Naive thymus-derived CD8-positive, alpha-beta T cell (primary cell): ENCODE measurements at places on chromosomes 16 and 17. TPM values are rescaled to one million over a fixed set of nuclear protein-coding genes. Genes with fewer than 3 reads are reported as not detected.

FBXO39 gene
- polyA plus RNA-seq = not detected

ZSCAN10 gene
- not detected for polyA plus RNA-seq

HAS3 gene
- polyA plus RNA-seq = 0.11 TPM

ATPAF2 gene
- 21.8 TPM for polyA plus RNA-seq

CD300E gene
- not detected for polyA plus RNA-seq

SEZ6L2 gene
- not detected for polyA plus RNA-seq

ZMYND15 gene
- 0.10 TPM for polyA plus RNA-seq

GAST gene
- polyA plus RNA-seq = not detected

JPH3 gene
- polyA plus RNA-seq = 0.09 TPM

KRT13 gene
- not detected for polyA plus RNA-seq

XYLT1 gene
- 1.4 TPM for polyA plus RNA-seq

SOX15 gene
- not detected for polyA plus RNA-seq

LCAT gene
- polyA plus RNA-seq = 0.84 TPM

ORMDL3 gene
- polyA plus RNA-seq = 249 TPM

SLC16A11 gene
- polyA plus RNA-seq = 2.0 TPM

AKAP1 gene
- polyA plus RNA-seq = 19.4 TPM

TRAF7 gene
- 3.5 TPM for polyA plus RNA-seq

CD300LB gene
- polyA plus RNA-seq = not detected
